Muscle of back (tissue), 13 donors: ENCODE measurements at places on chromosomes 6 and 20. TPM values are rescaled to one million over a fixed set of nuclear protein-coding genes. Genes with fewer than 3 reads are reported as not detected.

PKIB gene
- polyA plus RNA-seq, result 0.89 TPM

SLC22A3 gene
- 6.8 TPM for polyA plus RNA-seq

SPATA25 gene
- polyA plus RNA-seq, result 5.5 TPM

NANP gene
- polyA plus RNA-seq, result 3.2 TPM

HLA-DPB1 gene
- 14.9 TPM for polyA plus RNA-seq

MRPL18 gene
- polyA plus RNA-seq, result 67.6 TPM

REPS1 gene
- 51.9 TPM for polyA plus RNA-seq

TBC1D32 gene
- 6.1 TPM for polyA plus RNA-seq
